ENCODE measurements at places on chromosomes 12 and 14.
A peak's percentile ranks its signal among the peaks of the same experiment; 100 is the strongest.

GRCh38 chr12:98869886-98870503 is 224.9 kb downstream of the APAF1 start:
- DNase-seq, result no peak

DNA sequence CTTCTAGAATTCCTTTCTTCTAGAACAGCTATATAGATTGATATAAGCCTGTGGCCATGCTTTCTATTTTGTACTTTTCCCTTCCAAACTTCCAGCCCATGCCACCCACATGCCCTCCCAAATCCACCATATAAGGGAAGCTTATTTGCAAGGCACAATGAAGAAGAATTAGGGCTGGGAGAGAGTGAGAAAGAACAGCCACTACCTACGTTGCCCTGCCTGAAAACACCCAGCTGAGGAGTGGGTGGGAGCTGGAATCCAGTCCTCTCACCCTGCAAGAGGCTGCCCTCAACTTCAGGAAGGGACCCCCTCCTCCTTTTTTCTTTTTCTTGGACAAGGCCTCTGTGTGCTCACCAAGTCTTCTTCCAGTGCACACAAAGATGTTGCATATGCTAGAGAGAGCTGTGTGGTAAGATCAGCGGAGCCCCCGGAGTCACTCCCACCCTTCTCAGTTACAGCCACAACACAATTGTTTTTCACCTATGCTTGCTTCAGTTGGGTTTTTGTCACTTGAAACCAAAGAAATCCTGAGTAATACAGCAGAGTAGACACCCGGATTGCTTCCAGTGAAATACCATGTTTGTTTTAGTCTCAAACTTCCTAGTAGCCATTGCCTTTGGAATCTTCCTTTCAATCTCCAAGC is 38.8 kb downstream of the CDKL1 start:
- no peak for DNase-seq

DNA sequence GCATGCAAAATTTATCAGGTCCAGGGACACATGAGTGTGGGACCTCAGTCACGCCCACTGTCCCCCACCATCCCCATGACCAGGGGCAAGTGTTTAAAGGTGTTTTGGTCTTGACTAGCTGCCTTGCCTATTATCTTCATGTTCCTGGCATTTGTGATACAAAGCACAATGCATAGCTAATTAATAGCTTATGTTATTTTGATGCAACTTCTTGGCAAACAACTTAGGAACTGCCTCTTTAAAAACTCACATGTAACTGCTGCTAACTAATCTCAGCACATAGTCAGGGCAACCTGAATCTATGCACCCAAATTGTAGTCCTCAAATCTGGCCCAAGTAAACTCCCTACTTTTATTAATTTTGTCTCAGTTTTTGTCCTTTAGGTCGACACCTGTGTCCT is 7.4 kb upstream of the OR6J1 start:
- DNase-seq, result no peak

DNA sequence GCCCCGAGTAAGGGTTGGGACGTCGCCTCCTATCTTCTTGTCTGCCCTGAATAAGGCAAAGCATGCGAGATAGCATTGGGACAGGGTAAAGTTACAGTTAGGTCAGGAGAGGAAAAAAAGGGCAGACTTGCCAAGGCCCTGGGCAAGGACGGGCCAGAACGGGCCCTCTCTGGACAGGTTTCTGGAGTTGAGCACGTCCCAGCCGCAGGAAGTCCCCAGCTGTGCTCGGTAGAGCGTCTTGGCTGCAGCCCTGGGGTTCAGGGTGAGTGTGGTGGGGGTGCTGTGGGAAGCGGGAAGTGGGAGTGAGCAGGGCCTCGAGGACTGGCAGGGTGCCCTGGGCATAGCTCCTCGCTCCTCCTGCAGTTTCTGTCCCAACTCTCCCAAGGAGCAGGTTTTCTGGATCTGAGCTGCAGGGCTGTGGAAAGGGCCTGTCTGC is 5.4 kb downstream of the RPS6KL1 start:
- peak; percentile 13 for DNase-seq

DNA sequence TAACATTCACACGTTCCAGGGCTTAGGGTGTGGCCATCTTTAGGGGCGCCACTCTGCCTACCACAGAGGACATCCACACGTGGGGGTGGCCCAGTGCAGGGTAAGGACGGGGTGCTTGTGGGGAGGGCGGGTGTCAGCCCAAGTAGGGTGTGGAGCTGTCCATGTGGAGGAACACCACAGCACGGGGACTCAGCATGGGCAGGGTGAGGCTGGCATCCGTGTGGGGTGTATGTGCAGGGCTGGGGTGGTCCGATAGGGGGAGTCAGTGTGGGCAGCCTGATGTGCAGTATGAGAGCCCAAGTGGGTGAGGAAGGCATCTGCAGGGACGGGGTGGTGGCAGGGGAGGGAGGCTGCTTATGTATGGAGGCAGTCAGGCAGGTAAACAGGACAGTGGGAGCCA is 17.7 kb downstream of the PSMC1 start:
- DNase-seq, result no peak

GRCh38 chr12:39165338-39165737 is 259.9 kb upstream of the CPNE8 start:
- DNase-seq, result no peak
